ENCODE measurements at places on chromosomes 6 and 20.

DNA sequence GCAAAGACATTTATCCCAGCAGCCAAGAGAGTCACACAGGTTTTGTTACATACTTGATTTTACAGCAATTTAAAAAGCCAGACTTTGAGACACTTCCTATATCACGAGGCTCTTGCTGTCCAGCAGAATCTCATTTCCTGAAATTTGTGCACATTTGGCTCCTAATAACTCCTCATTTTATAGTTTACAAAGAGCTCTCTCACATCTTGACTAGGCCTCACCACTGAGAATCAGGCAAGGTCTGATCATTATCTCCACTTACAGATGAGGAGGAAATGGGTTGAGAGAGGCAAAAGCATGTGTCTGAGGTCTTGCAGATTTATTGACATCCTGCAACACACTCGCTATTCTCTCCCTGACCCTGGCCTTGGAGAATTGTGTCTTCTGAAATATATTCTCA lies 426.8 kb downstream of the MAFB start:
- DNase-seq: peak; percentile 65

DNA sequence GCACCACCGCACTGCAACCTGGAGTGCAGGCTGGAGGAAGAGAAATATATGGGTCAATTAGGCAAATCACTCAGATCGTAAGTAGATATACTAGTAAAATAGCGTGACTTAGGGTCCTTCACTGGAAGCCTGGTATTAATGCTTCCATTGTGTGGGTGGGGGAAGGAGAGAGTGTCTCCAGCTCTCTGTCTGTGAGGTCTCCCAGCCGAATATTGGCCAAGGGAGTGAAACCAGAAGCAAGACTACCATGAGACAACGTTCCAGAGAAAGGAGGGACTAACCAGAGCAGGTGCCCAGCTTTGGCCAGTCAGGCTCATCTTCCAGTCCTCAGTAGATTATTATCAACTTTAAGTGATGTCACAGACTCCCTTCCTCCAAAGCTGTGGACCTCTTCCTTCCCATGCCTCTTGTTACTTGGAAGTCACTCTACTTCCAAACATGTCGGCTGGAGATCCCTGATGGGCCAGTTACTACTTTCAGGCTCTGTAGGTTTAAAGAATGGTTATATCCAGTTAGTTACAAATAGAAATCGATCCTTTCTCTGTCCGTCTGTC lies 28.8 kb downstream of the MTHFD1L start:
- DNase-seq: no peak

DNA sequence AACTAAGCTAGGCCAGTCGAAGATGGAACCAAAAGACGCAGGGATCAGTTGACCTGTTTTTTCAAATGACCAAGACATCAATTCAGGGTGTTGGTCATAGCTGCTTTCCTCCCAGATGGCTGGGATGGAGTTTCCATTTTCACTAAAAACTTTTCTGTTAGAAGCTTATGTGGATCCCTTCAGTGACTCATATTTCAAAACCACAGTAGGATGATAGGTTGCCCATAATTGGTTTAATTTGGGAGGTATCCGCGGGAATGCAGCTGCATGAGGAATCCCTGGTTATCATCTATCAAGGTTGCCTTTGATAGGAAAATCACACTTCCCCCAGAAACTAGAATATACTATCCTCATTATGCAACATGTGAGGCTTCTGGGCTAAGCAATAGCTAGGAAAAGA lies 150.9 kb upstream of the MLIP start:
- DNase-seq: no peak

DNA sequence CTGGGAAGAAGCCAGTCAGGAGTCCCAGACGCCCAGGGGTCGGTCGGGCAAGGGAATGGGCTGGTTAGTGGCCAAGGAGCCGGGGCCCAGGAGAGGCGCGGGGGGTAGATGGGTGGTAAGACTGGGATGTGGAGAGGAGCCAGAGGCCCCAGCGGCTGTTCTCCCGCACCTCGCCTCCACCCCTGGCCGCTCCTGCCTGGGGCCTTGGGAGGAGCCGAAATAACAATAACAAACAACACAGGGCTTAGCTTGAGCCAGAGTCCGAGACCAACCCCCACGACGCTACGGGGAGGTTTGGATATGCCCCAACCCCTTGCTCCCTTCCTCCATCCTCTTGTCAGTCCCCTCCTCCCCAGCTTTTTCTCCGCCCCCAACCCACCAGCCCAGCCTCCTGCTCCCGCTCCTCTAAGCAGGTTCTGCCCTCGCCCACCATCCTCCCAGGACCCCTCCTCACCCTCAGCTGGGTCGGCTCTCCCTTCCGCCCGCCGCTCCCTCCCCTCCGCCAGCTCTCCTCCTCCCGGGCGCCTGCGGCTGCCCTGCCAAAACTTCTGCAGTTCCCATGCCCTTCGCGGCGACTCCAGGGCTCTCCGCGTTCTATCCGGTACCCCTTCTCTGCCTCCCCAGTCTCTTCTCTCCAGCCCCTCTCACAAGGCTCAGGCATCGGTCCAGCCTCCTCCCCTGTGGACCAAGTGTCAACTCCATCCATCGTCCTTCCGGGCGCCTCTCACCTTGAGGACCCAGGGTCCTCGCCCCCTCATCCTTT lies 1.1 kb downstream of the RNF39 start:
- DNase-seq: no peak

DNA sequence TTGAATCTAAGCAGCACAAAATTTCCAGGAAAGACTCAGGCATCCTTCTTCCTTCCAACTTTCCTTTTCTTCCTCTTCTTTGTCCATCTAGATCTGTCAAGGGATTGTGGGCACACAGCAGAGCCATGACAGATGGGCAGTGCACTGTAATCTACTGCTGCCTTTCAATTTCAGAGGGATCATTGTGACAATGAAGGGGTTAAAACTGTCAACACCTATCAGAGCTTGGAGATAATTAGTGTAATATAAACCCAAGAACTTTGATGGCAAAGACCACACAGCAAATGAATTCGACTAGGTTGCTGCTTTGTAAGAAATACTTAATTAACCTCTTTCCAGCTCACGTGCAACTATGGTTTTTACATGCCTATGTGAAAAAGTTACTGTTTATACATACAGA lies 55.0 kb downstream of the SAMD5 start:
- DNase-seq: no peak

Data from dermis microvascular lymphatic vessel endothelial cell (primary cell).